ENCODE measurements at places on chromosomes 7 and 10.
A peak's percentile ranks its signal among the peaks of the same experiment; 100 is the strongest.

GRCh38 chr10:124534231-124534798 is 72.7 kb downstream of the LHPP start:
- H3K4me1 ChIP-seq, result peaks cover 12% of the 10 kb centered on the region
- DNase-seq, result peak; percentile 27
- no peak overlapping the region for H3K4me3 ChIP-seq

GRCh38 chr7:78953090-78953489 is 500.4 kb downstream of the MAGI2 start:
- no peaks in the 10 kb centered on the region for H3K27me3 ChIP-seq
- H3K36me3 ChIP-seq, result no peaks in the 10 kb centered on the region
- no peak for DNase-seq
- no peak overlapping the region for H3K4me3 ChIP-seq
- no peak overlapping the region for H3K27ac ChIP-seq

DNA sequence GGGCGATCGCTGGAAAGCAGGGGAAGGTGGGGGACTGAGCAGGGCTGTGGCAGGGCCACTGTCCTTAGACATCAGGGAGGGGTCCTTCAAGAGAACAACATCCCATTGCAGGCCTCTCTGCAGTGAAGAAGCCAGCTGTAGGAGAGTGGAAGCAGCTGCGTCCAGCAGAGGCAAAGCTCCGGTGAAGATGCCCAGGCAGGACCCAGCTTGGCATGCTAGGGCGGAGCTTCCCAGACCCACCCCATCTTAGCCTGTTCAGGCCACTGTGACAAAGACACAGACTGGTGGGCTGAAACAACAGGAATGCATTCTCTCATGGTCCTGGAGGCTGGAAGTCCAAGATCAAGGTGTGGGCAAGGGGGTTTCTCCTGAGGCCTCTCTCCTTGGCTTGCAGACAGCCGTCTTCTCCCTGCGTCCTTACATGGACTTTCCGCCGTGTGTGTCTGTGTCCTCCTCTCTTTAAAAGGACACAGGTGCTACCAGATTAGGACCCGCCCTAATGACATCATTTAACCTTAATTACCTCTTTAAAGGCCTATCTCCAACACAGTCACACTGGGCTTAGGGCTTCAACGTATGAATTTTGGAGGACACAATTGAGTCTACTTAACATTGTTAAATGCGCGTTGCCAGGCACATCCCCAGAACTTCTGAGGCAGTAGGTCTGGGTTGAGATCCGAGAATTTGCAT is 178.1 kb upstream of the GRB10 start:
- H3K4me1 ChIP-seq, result no peaks in the 10 kb centered on the region
- peaks cover 2% of the 10 kb centered on the region for H3K27me3 ChIP-seq
- H3K27ac ChIP-seq, result no peak overlapping the region
- no peaks in the 10 kb centered on the region for H3K36me3 ChIP-seq
- no peak for DNase-seq

DNA sequence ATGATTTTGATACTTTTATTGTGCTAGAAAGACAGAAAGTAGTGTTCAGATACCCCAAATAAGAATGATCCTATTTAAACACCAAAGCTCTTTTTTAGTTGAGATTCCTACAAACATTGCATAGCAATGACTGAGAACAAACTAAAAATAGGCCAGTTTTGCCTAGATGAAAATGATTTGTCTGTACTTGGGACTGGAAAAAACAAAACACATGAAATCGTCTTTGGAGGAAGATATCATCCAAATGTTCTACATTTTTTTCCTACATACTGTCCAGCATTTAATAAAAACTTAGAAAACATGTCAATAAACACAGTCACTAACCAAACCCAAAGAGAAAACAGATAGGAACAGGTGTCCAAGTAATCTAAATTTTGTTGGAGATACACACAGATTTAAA is 111.6 kb upstream of the MEOX2 start:
- H3K4me3 ChIP-seq, result no peak overlapping the region
- no peaks in the 10 kb centered on the region for H3K36me3 ChIP-seq
- no peaks in the 10 kb centered on the region for H3K4me1 ChIP-seq
- DNase-seq, result no peak
- no peak overlapping the region for H3K27ac ChIP-seq

DNA sequence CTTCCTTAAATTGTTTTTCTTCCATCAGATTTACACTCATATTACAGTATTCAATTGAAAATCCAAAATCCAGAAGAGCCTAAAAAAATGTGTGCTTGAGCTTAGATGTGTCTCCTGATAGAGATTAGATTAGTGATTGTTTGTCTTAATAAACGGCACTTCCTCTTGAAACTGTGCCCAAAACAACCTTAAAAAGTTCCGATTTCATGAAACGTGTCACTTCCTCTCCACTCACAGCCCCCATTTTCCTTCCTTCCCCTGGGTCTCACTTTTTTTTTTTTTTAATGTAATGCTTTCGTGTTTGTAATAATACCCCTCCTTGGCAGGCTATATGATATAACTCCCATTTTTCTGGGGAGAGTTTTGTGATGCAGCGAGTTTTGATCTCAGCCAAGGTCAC is 114.8 kb upstream of the ADO start:
- H3K4me3 ChIP-seq, result peak overlapping the region; percentile 27
- peaks cover 12% of the 10 kb centered on the region for H3K36me3 ChIP-seq
- no peaks in the 10 kb centered on the region for H3K27me3 ChIP-seq
- DNase-seq, result no peak
- peak overlapping the region; percentile 73 for H3K27ac ChIP-seq

- peaks cover 38% of the 10 kb centered on the region for H3K4me1 ChIP-seq
- H3K36me3 ChIP-seq, result peaks cover 11% of the 10 kb centered on the region
- DNase-seq, result no peak
- no peak overlapping the region for H3K4me3 ChIP-seq
Measured at GRCh38 chr10:96656839-96657238, 63.5 kb downstream of the PIK3AP1 start.

DNA sequence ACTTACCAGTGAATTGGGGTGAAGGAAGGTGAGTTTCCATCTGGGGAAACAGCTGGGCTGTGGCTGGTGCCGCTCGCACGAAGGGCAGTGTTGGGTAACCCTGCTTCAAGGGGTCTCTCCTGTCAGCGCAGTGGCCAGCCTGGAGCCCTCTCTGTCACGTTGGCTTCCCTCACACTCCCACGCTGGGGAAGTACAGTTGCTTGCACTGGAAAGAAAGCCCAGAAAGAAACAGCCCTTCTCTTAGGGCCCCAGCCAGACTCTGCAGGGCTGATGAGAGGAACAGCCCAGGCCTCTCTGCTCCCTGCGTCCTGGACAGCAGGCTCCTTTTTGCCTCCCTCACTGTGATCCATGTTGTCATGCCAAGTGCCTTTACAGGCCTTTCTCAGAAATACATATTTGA is 40.3 kb upstream of the TRIM8 start:
- H3K27me3 ChIP-seq, result no peaks in the 10 kb centered on the region
- peaks cover 6% of the 10 kb centered on the region for H3K4me1 ChIP-seq

- DNase-seq, result no peak
- no peaks in the 10 kb centered on the region for H3K4me1 ChIP-seq
- H3K36me3 ChIP-seq, result no peaks in the 10 kb centered on the region
- H3K27me3 ChIP-seq, result no peaks in the 10 kb centered on the region
- H3K27ac ChIP-seq, result no peak overlapping the region
Measured at GRCh38 chr7:12030116-12030515, 181.0 kb upstream of the TMEM106B start.

GRCh38 chr10:132447446-132448247 is 50.6 kb downstream of the PWWP2B start:
- H3K27me3 ChIP-seq, result no peaks in the 10 kb centered on the region
- H3K4me3 ChIP-seq, result peak overlapping the region; percentile 68
- DNase-seq, result peak; percentile 91
- peaks cover 54% of the 10 kb centered on the region for H3K4me1 ChIP-seq

DNA sequence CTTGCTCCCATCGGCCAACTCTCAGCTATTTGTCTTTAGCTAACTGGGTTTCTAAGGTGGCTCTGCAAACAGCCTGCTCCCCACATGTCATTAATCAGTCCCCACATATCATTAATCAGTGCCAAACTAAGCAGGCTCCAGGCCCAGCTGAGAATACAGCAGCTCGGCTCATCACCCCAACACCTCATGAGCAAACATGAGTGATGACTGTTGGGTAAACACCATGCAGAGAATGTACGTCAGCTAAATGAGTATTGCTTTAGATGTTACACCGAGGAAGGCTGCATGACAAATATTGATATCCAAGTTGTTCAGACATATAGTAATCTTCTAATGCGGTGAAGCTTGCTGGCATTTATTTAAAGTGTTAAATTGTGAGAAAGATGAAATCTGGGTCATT is 187.5 kb upstream of the AOAH start:
- peaks cover 18% of the 10 kb centered on the region for H3K36me3 ChIP-seq
- no peak overlapping the region for H3K4me3 ChIP-seq
- H3K27ac ChIP-seq, result no peak overlapping the region

DNA sequence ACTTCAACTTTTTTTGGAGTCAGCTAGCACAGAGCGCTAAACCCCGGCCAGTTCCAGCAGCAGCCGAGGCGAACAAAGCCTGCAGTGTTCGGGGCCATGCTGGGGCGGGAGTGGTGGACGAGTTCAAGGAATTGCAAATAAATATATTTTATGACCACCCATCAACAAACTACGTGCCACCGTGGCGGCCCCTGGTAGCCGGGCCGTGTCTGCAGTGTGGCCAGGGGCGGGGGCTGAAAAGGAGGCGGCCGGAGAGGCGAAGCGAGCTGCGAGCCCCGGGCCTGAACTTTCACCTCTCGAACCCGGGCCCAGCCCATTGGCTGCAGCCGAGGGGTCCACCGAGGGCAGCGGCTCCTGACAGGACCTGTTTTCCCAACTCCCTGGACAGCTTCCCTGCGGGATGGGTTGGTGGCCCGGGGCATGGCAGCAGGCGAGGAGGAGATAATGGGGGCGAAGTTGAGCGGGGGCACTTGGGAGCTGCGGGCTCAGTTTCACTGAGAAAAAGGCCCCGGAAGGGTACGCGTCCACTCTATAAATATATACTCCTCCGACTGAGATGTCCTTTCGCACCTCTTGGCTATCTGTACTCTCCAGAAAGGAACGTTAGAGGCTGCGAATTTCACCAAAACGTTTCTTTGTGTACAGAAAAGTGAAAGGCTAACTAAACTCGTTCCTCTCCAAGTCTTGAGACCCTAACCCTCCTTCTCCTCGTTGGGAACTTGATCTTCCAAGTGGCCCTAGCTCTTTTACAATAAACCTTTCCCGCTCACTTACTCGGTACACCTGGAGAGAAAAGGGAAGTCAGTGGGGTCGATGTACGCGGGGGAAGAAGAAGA is 164.6 kb upstream of the PPP1R3A start:
- peaks cover 2% of the 10 kb centered on the region for H3K36me3 ChIP-seq
- peaks cover 30% of the 10 kb centered on the region for H3K4me1 ChIP-seq
- no peak overlapping the region for H3K27ac ChIP-seq
- peak overlapping the region; percentile 28 for H3K4me3 ChIP-seq
- H3K27me3 ChIP-seq, result peaks cover 76% of the 10 kb centered on the region

GRCh38 chr10:68897336-68897741 is 3.8 kb upstream of the DDX50 start:
- H3K36me3 ChIP-seq, result peaks cover 5% of the 10 kb centered on the region
- H3K4me3 ChIP-seq, result no peak overlapping the region
- peak; percentile 64 for DNase-seq
- H3K4me1 ChIP-seq, result peaks cover 15% of the 10 kb centered on the region
- H3K27ac ChIP-seq, result no peak overlapping the region
- H3K27me3 ChIP-seq, result peaks cover 9% of the 10 kb centered on the region

GRCh38 chr10:120478386-120478785 is 21.4 kb downstream of the PLPP4 start:
- no peaks in the 10 kb centered on the region for H3K4me1 ChIP-seq
- no peaks in the 10 kb centered on the region for H3K27me3 ChIP-seq
- no peak overlapping the region for H3K27ac ChIP-seq
- no peak for DNase-seq

DNA sequence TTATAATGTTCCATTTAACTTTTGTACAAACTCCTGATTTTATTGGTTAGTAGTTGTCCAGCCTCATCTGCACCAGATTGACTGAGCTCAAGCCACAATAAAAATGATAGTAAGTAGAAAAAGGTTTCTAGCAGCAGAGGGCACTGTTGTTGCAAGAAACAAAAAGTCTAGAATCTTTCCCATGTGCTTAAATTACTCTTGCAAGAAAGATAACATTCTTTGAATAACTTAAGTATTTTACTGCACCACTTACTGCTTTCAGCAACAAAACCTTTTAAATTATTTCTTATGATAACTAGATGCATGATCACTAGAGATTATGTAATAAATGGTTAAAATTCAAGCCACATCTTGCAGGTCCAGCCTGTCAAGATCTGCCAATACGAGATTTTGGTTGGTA is 27.0 kb downstream of the LMOD2 start:
- H3K27ac ChIP-seq, result no peak overlapping the region
- no peaks in the 10 kb centered on the region for H3K27me3 ChIP-seq
- DNase-seq, result peak; percentile 55
- peaks cover 13% of the 10 kb centered on the region for H3K36me3 ChIP-seq
- no peak overlapping the region for H3K4me3 ChIP-seq

DNA sequence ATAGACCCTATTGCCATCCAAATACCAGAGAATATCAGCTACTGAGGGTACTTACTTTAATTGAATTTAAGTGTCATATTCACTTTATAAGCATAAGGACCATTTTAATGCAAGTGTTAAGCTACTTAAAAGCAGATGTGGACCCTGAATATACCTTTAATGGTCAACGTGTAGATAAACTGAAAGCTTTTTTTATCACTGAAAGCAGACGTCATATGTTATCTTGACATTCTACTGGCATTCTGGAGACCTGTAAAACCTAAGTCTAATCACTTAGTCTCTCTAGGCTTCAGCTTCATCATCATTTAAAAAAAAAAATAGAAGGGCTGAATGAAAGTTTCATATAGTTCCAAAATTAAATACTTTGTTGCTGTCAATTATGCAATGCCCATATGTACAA is 116.5 kb downstream of the ELAPOR2 start:
- H3K36me3 ChIP-seq, result no peaks in the 10 kb centered on the region
- no peak for DNase-seq
- H3K4me3 ChIP-seq, result no peak overlapping the region
- H3K27me3 ChIP-seq, result peaks cover 10% of the 10 kb centered on the region
- H3K4me1 ChIP-seq, result no peaks in the 10 kb centered on the region

Measured in activated CD8-positive, alpha-beta T cell treated with anti-CD3 and anti-CD28 coated beads, Interleukin-2, amount 10 ng/mL, durations not matched to agents 7 days and 5 days (primary cell).